ENCODE measurements at places on chromosomes 1 and 21.

- DNase-seq, result no peak
Observed at GRCh38 chr1:6113116-6113515, 67.0 kb downstream of the CHD5 start.

GRCh38 chr1:81174811-81175476 lies 625.8 kb upstream of the ADGRL2 start:
- DNase-seq, result no peak

DNA sequence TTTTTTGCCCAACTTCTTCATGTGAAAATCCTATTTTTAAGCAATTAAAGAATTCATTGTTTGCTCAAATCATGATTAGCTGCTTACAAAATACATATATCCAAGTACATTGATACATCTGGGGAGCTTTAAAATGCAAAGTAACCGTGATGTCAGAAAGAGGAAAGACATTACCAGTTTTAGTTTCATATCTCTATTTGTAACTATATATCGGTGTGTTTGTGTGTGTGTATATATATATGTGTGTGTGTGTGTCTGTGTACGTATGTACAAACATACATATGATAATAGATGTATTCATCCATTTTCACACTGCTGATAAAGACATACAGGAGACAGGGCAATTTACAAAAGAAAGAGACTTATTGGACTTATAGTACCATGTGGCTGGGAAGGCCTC lies 310.1 kb downstream of the DPYD start:
- no peak for DNase-seq

DNA sequence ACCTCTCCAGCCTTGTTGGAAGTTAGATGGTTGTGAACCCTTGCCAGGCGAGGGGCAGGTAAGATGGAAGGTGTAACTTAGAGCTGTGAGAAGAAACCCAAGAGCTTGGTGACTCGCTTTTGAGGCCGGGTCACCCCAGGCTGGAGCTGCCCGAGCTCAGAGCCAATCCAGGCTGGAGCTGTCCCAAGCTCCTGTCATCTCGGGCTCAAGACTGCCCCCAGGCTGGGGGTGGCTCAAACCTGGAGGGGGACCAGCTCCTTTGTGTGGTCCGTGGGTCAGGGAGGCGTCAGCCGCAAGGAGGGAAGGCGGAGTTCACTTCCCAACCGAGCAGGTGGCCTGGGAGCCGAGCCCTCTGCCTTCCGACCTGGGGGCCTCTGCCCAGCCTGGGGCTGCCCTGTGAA lies 2.0 kb downstream of the HUNK start:
- DNase-seq, result peak; percentile 66

DNA sequence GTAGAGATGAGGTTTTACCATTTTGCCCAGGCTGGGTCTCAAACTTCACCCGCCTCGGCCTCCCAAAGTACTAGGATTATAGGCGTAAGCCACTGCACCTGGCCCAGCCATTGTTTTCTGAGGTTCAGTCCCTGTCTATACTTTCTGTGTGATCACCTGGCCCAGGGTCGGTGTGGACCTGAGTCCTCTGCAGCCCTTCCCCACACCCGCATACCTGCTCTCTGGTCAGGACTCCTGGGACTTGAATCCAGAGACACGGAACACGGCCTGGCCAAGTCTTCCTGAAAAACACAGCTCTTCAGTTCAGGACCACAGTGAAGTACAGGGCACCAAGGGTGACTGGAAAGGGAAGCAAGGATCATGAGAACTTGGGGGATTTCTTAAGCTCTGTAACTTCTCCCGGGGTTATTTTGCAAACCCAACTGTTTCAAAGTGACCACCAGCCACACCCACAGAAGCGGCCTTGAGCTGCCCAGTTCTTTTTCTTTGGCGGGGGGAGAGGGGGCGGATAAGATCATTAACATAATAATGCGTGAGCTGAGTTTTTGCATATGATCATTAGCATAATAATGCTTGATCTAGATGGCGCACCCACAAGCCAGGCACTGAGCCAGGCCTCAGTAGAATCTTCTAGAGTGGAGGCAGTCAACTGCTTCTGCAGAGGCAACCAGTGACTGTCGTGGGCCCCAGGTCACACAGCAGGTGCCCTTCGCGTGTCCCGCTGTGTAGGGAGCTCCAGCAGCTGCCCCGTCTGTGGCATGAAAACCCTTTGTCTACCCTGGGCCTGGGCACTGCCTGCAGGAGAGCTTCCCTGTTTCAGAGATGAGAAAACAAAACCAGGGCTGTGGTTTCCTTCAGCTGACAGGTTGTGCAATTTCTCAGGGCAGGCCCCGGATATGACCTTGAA lies 1.7 kb upstream of the NADK start:
- DNase-seq, result no peak

DNA sequence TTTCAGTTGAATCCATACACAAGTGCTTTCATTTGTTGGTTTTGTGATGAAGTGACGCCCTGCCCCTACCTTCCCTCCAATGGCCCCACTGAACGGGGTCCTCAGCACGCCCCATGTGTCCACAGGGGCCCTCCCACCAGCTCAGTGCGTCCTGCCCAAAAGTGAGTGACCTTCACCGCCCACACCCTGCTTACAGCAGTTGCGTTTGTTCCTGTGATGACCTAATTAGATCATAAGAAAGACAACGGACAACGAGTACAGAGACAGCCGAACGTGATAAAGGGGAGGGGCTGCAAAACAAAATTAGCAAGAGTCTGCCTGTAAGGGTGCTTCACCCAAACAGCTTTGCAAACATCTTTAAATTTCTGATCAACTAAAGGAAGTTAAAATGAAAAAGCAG lies 38.2 kb upstream of the RIPK4 start:
- DNase-seq, result no peak

GRCh38 chr1:172843444-172843843 lies 184.5 kb downstream of the FASLG start:
- no peak for DNase-seq

GRCh38 chr1:92832537-92833114 lies 786 bp downstream of the RPL5 start:
- DNase-seq, result no peak

DNA sequence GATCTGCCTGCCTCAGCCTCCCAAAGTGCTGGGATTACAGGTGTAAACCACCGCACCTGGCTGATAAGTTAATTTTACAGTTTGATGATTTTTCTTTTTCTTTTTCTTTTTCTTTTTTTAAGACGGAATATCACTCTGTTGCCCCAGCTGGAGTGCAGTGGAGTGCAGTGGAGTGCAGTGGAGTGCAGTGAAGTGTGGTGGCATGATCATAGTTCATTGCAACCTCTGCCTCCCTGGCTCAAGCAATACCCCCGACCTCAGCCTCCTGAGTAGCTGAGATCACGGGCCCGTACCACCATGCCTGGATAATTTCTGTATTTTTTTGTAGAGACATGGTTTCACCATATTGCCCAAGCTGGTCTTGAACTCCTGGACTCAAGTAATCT lies 84.4 kb upstream of the CXADR start:
- no peak for DNase-seq

DNA sequence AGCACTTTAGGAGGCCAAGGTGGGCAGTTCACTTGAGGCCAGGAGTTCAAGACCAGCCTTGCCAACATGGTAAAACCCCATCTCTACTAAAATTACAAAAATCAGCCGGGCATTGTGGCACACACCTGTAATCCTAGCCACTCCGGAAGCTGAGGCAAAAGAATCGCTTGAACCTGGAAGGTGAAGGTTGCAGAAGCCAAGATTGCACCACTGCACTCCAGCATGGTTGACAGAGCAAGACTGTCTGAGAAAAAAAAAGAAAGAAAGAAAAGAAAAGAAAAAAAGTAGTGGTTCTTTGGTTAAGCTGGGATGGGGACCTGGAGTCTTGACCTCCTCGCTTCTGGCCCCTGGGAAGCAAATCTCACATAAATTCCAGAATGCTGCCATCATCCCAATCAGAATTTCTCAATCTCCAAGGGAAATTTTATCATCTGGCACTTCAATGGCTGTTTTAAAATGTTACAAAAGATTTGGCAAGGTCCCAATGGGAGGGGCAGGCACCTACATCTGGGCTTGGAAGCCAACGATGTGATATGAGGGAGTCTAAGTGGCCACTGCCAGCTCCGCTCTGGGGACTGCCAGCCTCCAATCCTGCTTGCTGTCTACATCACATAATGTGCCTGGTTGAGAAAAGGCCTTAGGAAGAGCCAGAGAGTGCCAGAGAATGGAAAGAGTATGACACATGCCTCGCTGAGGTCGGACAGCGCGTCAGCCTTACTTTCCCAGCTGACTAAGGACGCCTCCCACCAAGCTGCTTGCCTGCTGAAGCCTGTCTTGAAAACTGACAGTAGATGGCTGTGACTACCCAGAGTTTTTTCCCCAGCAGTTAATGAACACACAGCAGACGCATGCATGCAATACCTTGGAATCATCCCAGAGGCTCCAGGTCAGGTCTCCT lies 42.1 kb upstream of the SRP9 start:
- DNase-seq, result peak; percentile 45

- no peak for DNase-seq
Observed at GRCh38 chr21:45535341-45536081, 6.7 kb downstream of the SLC19A1 start.

DNA sequence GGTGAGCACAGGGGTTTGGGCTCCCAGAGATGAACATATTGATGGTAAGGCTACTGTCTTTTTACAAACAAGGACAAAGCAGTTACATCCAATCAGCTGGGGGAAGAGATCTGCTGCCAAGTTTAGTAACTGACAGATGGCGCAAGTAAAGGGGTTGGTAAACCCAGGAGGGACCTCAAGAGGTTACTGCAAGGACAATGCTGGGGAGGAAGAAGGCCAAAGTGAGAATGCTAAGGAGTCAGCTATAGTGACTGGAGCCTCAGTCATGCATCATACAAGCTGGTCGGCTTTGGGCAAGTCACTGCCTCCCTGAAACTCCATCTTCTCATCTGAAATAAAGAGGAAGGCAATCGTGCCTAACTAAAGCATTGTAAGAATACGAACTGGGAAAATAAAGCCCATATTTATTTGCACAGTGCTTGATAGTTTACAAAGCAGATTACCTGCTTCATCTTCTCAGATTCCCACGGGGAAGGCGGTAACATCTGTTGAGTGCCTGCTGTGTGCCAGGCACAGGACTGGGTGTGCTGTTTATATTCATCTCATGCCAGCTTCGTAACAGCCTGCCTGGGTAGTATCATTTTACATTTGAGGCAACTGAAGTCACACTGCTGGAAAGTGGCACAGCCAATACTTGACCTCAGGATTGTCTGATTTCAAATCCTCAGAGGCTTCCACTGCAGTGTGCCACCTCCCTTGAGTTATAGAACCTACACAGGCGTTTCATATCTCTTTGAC lies 114.8 kb downstream of the BEND5 start:
- no peak for DNase-seq

DNA sequence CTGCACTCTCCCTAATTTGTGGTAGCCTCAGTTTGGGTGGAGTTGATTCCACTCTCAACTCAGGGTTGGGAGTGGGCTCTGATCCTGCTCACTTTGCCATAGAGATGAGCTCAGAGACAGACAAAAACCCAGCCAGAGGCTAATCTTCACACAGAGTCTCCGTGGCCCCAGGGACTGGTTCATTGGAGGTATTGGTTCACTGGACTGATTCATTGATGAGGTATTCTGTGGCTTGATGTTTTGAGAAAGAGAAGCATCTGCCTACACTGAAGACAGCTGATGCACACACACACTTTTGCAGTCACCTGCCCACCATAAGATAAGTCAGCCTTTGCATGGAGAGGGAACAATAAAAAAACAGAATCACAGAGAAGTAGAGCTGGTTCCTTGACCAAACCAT lies 183.8 kb downstream of the AJAP1 start:
- no peak for DNase-seq

- DNase-seq, result peak; percentile 60
Observed at GRCh38 chr1:118988186-118989005, at the start of gene TBX15. TBX15 (minus strand) TSS chr1:118988343; CDS start chr1:118987795, 548 bp downstream.

GRCh38 chr21:42254651-42255601 lies 36.0 kb downstream of the ABCG1 start:
- DNase-seq, result no peak

DNA sequence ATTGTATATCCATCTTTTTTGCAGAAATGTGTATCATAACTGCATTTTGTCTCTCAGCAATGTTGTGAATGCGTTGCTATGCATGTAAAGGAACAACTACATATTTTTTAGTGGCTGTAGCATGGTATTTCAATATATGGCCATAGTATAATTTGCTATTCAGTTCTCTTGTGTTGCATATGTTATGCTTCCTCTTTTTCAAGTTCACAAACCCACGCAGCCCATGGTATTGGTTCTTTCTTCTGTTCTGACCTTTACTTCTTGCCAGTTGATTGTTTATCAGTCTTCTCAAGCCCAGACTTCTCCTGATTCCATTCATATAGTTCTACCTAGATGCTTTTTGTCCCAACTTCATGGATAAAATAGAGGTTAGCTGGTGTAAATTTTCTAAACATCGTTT lies 6.1 kb downstream of the SLC22A15 start:
- no peak for DNase-seq

DNA sequence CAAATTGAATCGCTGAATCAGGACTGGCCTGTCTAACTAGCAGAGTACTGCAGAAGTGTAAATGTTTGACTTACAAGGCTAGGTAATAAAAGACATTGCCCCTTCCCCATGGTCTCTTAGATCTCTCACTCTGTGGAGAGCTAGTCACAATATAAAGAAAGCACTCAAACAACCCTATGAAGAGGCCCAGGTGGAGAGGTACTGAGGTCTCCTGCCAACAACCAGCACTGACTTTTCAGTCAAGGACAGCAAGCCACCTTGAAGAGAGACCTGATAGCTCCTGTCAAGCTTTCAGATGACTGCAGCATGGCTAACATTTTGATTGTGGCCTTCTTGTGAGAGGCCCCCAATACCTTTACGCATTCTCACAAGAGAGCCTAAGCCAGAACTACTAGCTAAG lies 18.5 kb downstream of the HFM1 start:
- no peak for DNase-seq

DNA sequence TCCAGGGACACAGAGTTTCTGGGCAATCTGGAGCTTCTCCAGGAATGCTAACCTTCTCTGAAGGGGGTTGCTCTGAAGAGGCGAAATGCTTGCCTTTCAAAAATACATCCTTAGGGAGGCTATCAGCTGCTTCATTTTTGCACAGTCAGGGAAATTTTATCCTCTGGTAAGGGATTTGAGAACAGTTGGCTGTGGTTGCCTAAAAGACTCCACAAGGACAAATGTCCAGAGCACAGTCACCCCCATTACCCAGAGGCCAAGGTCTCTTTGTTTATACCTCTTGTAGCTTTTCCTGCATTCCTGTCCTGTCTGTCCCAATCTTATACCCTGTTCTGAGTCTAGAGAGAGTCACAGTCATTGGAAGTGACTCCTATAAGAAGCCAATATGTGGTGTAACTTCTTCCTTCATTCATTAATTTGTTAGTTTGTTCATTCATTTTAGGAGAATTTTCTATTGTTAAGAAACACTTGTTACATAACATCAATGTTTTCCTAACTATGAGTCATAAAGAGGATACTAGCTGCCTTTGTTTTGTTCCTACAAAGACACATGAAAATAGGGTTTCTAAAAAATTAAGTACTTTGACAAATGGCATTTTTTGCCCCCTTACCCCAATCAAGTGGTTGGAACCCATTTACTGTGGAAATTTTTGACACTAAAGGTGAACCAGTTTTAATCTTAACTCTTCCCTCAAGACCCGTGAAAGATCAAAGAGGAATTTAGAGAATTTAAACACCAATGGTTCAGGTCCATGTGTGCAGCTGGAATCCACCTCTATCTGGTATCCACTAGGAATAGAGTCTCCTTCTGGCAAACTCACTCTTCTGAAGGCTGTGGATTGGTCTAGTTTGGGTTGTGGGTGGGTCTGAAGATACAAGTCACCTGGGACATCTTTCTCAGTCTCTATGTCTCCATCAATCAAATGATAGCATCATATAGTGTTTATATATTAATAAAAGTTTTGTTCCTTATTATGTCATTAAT lies 47.1 kb downstream of the GPR88 start:
- no peak for DNase-seq

GRCh38 chr1:74790453-74790852 lies 57.5 kb downstream of the TYW3 start:
- no peak for DNase-seq
